ENCODE measurements at places on chromosomes 7 and 10.

- DNase-seq: no peak
Observed at GRCh38 chr10:83127942-83128575, 1011.2 kb upstream of the GHITM start.

GRCh38 chr7:117085769-117086463 lies 132.6 kb downstream of the ST7 start:
- DNase-seq: no peak

GRCh38 chr7:24715661-24716479 lies 41.4 kb downstream of the GSDME start:
- no peak for DNase-seq

DNA sequence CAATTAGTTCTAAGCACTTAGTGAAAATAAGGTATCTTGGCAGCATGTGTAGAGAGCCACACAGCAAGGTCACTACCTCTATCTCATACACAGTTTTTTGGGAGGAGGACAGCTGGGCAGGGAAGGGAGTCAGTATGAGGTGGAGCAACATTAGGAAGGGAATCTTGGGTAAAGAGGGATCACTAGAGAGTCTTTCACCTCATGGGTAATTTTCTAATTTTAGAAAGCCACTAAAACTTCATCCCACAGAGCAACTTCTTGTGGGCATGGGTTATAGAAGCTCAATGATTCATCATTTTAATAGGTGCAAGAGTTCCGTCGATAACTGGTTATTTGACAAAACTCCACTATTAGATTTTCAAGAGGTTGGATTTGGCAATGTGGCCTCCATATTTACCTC lies 2.5 kb downstream of the NRAP start:
- DNase-seq: no peak

DNA sequence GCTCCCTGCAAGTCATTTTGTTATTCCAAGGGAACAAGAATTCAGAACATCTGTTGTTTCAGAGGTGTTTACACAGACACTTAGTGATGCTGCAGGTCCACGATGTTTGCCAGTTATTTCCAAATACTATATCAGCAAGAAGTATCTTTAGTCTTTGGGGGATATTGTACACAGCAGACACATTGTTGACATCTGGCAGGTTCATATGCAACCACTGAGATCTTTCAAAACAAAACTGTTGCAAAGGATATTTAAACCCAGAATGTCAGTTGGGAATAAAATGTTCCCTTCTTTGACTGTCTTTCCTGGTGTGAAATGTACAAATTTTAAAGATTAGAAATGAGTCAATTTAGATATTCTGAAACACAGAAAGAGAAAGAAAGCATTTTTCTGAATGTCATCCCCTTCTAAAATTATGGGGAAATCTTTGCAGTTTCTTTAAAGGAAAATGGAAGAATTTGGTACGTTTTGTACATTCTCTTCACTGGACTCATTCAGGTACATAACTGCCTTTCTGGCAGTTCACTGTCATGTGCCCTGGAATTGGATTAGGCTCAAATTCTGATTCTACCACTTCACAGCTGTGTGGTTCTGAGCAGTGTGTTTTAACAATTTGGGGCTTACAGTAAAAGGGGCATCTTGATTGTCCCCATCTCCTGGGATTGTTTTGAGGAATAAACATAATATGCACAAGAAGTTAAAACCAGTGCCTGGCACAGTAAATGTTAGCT lies 40.3 kb upstream of the CELF2 start:
- DNase-seq: no peak

- DNase-seq: no peak
Observed at GRCh38 chr10:74153676-74154075, 2.7 kb downstream of the ADK start.

- no peak for DNase-seq
Observed at GRCh38 chr7:119090851-119091250, 866.3 kb downstream of the ANKRD7 start.

GRCh38 chr7:103574576-103574975 lies 128.6 kb upstream of the SLC26A5 start:
- no peak for DNase-seq

DNA sequence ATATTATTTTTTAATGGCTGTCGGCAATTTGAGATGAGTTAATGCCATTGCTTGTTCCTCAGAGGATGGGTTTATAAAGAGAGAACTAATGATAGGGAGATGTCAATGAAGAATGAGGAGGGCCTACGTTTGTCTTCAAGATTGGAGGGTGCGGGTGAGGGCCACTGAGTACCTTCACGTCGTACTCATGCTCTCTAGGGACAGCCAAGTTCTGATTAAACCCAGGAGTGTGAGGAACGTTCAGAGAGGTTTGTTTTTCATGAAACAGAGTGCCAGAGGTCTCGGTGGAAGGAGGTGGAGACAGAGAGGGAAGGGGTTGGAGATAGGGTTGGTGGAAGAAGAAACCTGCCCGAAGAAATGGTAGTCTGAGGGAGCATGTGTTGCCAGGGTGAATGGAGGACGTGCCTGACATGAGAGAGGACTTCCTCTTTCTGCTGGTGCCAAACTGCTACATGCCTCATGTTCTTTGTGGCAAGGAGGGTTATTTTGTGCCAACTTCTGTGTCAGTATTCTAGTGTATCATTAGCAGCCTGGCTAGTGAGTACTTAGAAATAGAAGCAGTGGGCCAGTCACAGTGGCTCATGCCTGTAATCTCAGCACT lies 8.9 kb downstream of the DHTKD1 start:
- DNase-seq: no peak

DNA sequence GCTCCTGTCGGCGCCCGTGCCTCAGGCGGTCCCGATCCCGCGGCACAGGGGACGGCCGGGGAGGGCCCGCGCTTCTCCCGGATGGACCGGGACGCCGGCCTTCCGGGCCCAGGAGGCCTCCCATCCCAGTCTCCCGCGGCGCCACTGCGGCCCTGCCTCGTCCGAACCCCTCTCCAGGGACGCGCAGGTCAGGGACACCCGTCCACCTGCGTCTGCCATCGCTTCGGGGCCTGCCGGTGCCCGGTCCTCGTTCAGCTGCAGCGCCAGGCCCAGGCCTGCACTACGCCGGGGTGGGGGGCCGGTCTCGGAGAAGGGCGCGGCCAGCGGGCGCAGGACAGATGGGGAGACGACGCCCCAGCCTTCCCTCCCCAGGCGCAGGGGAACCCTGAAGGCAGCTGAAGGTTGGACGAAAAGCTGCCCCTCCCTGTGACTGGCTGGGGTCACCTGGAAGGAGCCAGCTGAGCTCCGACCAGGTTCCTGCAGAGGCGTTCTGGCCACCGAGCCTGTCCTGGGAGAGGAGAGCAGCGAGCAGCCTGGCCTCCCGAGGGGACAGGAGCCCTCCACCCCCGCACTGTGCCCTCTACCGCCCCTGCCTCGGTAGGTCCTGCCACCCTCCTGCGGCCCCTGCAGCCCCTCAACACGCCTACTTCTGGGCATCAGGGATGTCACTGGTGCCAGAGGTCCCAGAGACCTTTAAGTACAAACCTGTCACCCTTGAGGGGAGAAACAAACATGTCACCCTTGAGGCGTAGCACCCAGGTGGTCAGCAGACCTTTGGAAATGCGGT lies 84.3 kb downstream of the LANCL2 start:
- DNase-seq: no peak

- DNase-seq: no peak
Observed at GRCh38 chr10:653991-654646, 35.3 kb downstream of the DIP2C start.

- DNase-seq: no peak
Observed at GRCh38 chr10:15715619-15716227, 4.0 kb downstream of the ITGA8 start.

- DNase-seq: no peak
Observed at GRCh38 chr7:134365341-134366054, 48.8 kb upstream of the SLC35B4 start.

GRCh38 chr7:52797801-52798200 lies 237.6 kb upstream of the POM121L12 start:
- no peak for DNase-seq

Measured in activated CD8-positive, alpha-beta memory T cell treated with anti-CD3 and anti-CD28 coated beads, Interleukin-2, amount 50 U/mL, for 4 hours (primary cell).